ENCODE measurements at places on chromosomes 5 and 9. TPM values are rescaled to one million over a fixed set of nuclear protein-coding genes. Genes with fewer than 3 reads are reported as not detected.

KCNIP1 gene
- not detected for total RNA-seq

DPP7 gene
- total RNA-seq, result 137 TPM

CCDC192 gene
- total RNA-seq, result not detected

PLEKHG4B gene
- total RNA-seq, result 0.38 TPM

PHF24 gene
- 2.7 TPM for total RNA-seq

CDX1 gene
- total RNA-seq, result not detected

FOXD4L5 gene
- not detected for total RNA-seq

LRRC26 gene
- 4.1 TPM for total RNA-seq

CDH10 gene
- total RNA-seq, result 0.04 TPM

ANKRD31 gene
- 0.13 TPM for total RNA-seq

IARS1 gene
- total RNA-seq, result 39.3 TPM

CRHBP gene
- 0.37 TPM for total RNA-seq

UCK1 gene
- 22.2 TPM for total RNA-seq

NRARP gene
- total RNA-seq, result 44.1 TPM

SEC24A gene
- total RNA-seq, result 11.1 TPM

SPAG8 gene
- 0.42 TPM for total RNA-seq

ABCA1 gene
- 43.1 TPM for total RNA-seq

PCDHB9 gene
- 0.38 TPM for total RNA-seq

ZNF367 gene
- total RNA-seq, result 2.0 TPM

GADD45G gene
- total RNA-seq, result 21.8 TPM

HARS1 gene
- total RNA-seq, result 81.7 TPM

KCNN2 gene
- 0.81 TPM for total RNA-seq

DMRTA1 gene
- 0.27 TPM for total RNA-seq

PRR16 gene
- 1.8 TPM for total RNA-seq

EIF4EBP3 gene
- 28.9 TPM for total RNA-seq

ITK gene
- total RNA-seq, result 1.1 TPM

CNTNAP3B gene
- total RNA-seq, result 23.4 TPM

GABRP gene
- 3.0 TPM for total RNA-seq

SPIN1 gene
- total RNA-seq, result 49.6 TPM

ESM1 gene
- not detected for total RNA-seq

DMRT3 gene
- not detected for total RNA-seq

EXOC3 gene
- 49.5 TPM for total RNA-seq

PCDHB6 gene
- 1.3 TPM for total RNA-seq

MAP3K1 gene
- total RNA-seq, result 66.4 TPM

SEMA5A gene
- total RNA-seq, result 13.4 TPM

DBH gene
- not detected for total RNA-seq

CMBL gene
- total RNA-seq, result 2.5 TPM

LRRTM2 gene
- 0.13 TPM for total RNA-seq

IL33 gene
- 10.1 TPM for total RNA-seq
